Activated naive CD8-positive, alpha-beta T cell treated with anti-CD3 and anti-CD28 coated beads, Interleukin-2, amount 50 U/mL, for 24 hours (primary cell): ENCODE measurements at places on chromosomes 7 and 10.

DNA sequence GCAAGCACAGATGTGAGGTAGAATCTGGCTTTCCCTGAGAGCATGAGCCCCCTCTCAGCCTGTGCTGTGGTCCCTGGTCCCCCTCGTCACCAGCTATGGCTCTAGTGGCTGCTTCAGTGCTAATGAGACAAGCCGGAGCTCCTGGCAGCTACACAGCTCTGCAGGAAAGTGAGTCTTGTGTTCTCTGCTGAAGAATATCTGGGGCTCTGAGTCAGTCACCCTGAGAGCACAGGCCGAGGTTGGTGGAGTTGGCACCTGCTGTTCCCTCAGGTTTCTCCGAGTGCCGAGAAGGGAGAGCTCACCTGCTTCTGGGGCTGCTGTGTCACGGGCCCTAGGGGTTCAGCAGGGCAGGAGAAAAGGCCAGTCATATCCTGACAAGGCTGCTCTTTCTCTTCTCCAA lies 37.2 kb upstream of the GJD4 start:
- no peak for DNase-seq

GRCh38 chr10:75851580-75852345 lies 420.3 kb downstream of the LRMDA start:
- no peak for DNase-seq

DNA sequence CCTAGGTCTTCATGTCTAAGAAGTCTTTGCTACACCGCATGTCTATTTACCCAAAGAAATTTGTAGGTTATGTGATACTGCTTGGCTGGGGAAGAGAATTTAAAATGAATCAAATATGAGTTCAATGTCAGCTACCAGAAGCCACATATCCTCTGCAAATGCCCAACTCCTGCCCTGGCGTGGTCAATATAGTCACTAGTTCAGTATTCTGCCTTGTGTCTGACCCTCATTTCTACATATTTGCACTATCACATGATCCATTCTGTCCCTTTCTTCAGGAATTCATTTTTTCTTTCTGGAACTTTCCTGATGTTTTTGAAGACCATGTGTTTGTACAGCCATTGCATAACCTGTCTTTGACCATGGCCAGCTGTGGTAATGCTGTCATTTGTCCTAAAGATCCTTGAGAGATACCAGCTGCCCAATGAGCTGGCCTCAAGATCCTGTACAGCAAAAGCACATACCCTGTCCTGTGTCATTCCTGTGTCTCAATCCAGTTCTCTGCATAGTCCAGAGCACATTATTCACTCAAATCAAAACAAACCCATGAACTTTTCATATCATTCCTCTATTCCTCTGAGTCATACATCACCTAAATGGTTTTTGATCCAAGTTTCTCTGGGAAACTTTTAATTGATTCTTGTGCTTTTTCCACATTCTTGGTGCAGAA lies 524.5 kb downstream of the PARD3 start:
- DNase-seq: no peak

DNA sequence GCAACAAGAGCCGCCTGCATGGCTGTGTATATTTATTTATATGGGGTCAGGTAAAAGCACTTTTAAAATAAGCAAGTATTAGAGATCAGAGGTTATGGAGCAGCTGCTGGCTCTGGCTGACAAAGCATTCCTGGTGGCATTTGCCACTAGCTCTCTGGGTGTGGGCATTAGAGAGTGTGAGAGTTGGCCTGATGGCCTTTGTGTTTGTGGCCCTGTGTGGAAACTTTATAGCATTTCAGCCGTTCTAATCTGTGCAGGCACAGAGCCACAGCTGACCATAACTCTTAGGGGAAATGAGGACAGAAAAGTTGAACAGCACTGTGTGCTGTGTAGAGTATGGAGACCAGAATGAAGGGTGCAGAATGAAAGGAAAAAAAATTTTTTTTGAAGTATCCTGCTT lies 118.9 kb downstream of the AUTS2 start:
- DNase-seq: no peak

- DNase-seq: no peak
Measured at GRCh38 chr10:104478380-104478779, 124.7 kb downstream of the CFAP58 start.

GRCh38 chr7:104534149-104534548 lies 205.7 kb downstream of the LHFPL3 start:
- DNase-seq: no peak

GRCh38 chr7:98423043-98423442 lies 22.2 kb upstream of the BAIAP2L1 start:
- no peak for DNase-seq

- no peak for DNase-seq
Measured at GRCh38 chr7:91379236-91379635, 115.0 kb downstream of the FZD1 start.
